ENCODE measurements at places on chromosomes 1 and 21.

DNA sequence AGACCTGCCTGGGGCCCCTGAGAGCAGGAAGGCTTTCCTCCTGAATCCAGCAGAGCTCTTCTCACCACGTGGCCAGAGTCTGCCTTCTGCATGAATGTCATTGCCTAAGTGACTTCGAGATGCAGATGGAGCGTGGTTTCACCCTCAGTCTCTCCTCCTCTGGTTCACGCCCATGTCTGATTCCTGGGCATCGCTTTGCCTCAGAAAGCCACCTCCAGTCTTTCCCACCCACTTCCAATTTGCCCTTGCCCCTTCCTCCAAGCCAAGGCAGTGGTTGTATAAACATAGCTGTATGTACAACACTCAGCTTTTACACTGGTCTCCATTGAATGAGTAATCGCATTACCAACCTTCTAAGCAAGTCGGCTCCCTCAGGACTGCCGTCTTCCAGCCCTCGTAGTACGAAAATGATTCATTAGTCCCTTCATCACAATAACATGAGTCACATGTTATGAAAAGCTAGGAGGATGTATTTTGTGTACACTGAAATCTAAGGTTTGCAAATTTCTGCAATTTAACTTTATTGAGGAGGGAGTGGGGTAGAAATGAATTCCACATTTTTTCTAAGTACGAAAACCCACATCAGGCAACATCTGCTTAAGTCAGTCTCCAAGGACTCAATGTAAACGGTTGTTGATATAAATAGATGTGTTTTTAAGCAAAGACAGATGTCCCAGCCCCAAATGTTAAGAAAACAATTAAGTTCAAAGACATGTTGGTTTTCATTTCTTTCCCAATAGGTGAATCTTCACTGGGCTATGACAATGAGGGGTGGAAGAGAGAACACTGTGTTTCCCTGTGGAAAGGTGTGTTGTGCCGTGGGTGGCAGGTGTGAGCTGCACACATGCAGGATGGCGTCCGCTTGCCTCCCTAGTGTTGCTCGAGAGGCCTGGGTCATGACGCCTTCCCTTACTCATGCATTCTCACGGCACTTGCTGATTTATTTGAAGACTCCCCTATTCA is 32.3 kb upstream of the ETS2 start:
- no peak for DNase-seq

DNA sequence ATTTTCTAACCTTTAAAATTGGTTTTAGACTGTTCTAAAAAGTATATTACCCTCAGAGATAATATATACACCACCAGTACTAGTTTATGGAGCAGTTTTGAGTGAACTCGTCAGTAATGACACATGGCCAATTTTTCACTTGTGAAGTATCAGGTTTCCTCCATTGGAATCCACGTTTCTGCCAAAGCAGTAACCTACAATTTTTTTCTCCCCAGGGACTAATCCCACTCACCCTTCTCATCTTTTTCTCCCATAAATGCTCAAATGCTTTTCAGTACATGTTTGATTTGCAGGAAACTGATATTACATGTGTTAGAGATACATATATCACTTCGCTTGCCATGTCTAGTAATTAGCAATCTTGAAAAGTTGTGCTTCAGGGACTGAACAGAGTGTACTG is 94.1 kb downstream of the COL24A1 start:
- DNase-seq, result no peak

GRCh38 chr1:232806186-232806510 is 932 bp downstream of the MAP10 start:
- no peak for DNase-seq

DNA sequence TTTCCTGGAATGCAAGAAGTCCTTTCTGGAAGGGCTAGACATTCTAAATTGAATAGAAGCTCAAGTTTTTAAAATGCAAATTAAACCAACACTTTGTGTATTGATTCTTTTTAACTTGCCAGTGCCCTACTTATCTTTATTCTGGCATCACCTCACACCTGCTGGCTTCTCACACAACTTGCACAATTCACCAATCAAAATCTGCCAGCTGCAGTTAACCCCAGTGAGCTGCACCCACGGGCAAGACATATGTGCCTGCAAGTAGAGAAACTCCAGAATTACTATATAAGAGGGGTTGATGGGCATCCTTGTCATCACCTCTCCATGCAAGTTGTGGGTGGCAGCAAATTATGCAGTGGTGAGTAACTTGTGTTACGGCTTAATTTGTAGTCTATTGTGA is 11.7 kb upstream of the PLPPR4 start:
- DNase-seq, result no peak

DNA sequence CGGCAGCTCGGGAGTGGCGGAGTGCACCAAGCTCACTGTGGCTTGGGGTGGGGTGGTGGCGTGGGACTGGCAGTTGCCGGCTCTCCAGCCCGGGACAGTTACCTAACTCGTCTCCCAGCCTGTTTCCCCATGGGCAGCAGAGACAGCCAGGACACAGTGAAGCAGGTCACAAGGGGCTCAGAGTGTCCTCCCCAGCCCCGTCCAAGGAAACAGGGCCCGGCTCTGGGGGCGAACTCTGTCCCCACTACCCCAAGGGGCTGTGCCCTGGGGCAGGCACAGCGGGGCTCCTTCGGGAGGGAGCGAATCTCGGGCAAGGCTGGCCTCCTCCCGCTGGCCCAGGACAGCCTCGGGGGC is 759 bp downstream of the GPR157 start:
- no peak for DNase-seq

GRCh38 chr1:160789702-160790611 is 6.0 kb upstream of the LY9 start:
- DNase-seq, result no peak

- no peak for DNase-seq
Measured at GRCh38 chr1:41622402-41622801, 137.9 kb upstream of the EDN2 start.

DNA sequence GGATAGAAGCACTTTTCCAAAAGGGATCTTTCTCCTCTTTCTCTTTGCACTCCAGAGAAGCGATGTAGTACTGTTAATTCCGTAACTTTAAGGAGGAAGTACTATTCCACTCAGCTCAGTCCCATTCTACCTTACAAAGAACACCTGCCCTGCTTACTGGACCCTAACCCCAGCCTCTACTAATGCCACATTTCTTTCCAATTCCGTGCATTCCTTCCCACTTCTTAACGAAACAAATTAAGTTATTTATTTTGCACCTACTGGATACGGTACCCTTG is 511 bp downstream of the NDC1 start:
- DNase-seq, result no peak

DNA sequence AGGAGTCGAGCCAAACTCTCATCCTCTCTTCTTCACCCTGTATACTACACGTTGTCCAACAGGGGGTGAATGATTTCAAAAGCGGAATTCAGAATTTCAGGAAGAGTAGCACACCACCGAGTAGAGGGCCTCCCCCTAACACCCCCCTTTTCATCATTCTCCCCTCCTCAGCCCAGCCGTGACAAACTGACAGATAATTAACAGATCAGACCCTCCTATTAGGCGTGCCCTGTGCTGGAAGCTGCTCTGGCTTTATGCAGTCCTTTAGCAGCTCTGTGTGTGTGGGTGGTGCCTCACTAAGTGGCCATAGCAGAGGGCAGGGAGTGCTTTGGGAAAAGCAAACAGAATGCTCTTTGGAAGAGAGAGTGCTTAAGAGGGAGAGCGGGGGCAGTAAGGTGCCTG is 44.3 kb downstream of the PEX14 start:
- no peak for DNase-seq

DNA sequence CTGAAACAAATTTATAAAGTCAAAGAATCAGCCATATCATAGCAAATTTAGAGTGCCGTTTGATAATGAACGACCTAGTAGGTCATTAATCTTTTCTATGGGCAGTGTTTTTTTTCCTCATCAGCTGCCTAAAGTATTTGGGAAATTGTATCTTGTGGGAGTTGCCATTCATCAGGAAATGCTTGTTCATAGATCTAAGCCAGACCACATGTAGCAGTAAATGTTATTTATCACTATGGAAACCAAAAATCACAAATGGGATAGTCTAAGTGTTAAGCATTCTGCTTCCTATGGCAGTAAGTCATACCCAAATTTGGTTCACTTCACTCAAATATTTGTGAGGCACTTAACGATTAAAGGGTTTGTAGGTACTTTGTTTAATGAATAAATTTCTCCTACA is 52.9 kb downstream of the LRRC8D start:
- DNase-seq, result no peak

GRCh38 chr1:41241749-41242341 is at the start of gene SCMH1:
TSS of gene SCMH1 (minus strand) at chr1:41242306. CDS start at chr1:41186133, 56,173 bp downstream.
- DNase-seq, result peak; percentile 46

GRCh38 chr1:17075470-17076255 is 21.8 kb upstream of the SDHB start:
- no peak for DNase-seq

DNA sequence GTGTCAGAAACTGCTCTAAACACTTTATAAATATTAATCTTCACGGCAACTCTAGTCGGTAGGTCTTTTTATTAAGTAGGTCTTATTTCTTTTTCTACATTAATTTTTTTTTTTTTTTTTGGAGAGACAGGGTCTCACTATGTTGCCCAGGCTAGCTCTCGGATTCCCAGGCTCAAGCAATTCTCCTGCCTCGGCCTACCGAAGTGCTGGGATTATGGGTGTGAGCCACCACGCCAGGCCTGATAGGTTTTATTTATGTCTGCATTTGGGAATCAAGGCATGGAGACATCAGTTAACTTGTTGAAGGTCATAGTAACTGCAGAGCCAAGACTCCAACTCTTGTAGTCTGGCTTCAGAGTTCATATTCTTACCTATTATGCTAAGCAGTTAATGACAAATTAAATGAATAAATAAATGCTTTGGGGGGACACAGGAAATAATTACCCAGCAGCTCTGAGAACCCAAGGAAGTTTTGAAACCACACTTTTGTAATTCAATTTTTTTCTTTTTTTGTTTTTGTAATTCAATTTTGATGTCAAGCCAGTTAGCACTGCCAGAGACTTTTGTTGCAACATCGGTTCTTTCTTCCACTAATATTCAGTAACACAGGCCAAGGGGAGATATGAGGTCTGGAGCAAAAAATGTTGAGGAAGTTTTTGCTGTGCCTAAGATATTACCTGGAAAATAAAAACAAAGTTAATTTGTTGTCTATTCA is 9.4 kb upstream of the UAP1 start:
- no peak for DNase-seq

- DNase-seq, result no peak
Measured at GRCh38 chr1:233114860-233115259, 164.4 kb downstream of the NTPCR start.

DNA sequence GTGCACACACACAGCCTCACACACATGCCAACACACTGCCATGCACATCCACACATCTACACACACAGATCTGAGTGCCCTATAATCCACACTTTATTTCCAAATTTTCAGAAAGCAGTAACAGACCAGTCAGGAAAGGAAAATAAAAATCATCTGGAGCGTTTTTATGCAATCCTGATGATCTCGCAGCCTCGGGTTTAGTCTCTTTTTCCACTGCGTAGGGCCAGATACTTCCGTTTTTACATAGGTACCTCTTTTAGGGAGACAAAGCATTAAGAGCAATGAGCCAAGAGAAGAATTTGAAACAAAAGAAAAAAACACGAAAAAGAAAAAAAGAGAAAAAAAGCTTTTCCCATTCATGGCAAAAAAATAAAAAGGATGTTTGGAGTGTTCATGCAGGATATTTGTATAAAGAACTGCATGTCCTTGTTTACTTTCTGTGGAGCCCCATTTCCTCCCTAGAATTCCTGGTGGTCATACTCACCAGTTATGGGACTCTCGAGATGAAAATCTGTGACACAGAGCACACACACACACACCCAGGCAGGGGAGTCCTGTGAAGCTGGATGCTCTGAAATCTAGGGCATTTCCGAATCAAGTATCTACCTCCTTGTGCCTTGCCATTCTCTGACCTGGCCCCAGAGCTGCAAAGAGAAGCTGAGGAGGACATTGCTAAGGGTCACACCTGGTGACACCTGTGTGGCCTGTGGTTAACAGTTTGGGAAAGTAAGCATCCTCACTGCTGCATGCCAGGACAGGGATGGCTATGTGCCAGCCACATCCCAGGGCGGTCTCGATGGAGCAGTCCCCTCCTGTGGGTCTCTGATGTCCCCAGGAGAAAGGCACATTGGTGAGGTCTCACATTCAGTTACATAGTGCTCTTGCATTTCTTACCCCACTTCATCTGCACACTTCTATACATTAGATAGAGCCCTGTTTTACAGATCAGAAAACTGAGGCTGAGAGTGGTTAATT is 83.6 kb downstream of the RUNX1 start:
- DNase-seq, result no peak

- no peak for DNase-seq
Measured at GRCh38 chr1:24021403-24022266, 41.5 kb upstream of the SRSF10 start.

- no peak for DNase-seq
Measured at GRCh38 chr21:14888202-14888601, 176.6 kb downstream of the NRIP1 start.

- peak; percentile 4 for DNase-seq
Measured at GRCh38 chr21:29436143-29436542, 137.4 kb downstream of the BACH1 start.

DNA sequence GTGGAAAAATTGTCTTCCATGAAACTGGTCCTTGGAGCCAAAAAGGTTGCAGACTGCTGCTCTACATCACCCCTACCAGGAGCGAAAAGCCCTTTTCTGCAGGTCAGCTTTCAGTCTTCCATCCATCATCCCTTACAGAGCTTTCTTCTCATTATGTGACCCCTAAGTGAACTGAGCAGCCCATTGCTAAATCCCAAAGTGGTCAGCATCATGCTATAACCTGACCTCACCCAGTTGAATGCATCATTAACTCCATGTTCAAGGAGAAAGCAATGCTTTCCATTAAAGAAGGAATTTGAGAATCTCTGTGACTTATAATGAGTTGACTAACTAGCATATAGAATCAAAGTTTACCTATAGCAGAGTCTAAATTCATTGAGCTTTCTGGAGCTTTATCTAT is 10.4 kb upstream of the IL24 start:
- DNase-seq, result no peak

DNA sequence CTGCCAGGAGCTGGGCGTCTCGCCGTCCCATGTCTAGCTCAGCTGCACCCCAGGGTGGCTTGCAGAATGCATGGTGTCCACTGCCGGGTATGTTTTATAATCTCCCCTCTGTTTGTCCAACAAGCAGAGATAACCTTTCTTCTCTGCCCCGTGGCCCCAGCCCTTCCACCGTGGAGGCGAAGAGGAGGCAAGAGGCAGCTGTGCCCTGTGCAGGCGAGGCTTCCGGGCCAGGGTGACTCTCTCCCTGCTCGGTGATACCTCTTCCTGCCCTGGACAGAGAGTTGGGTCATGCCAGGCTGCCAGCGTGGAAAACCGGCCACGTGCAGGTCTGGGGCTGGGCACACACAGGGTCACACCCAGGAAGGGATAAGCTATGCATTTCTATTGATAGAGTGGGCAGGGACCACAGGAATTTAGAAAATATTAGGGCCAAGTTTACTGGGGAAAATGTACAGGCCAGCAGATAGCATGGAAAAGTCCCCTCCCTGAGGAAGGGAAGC is at the start of gene TFF2:
Gene TFF2 (minus strand): TSS at position 68 of the 500 bp plus-strand sequence. CDS start 37 bp downstream, at position 31.
- DNase-seq, result no peak

Measured in activated gamma-delta T cell treated with Interleukin-2 at 50 U/mL for 16 hours (primary cell).